ENCODE measurements at places on chromosomes 6 and 20.

DNA sequence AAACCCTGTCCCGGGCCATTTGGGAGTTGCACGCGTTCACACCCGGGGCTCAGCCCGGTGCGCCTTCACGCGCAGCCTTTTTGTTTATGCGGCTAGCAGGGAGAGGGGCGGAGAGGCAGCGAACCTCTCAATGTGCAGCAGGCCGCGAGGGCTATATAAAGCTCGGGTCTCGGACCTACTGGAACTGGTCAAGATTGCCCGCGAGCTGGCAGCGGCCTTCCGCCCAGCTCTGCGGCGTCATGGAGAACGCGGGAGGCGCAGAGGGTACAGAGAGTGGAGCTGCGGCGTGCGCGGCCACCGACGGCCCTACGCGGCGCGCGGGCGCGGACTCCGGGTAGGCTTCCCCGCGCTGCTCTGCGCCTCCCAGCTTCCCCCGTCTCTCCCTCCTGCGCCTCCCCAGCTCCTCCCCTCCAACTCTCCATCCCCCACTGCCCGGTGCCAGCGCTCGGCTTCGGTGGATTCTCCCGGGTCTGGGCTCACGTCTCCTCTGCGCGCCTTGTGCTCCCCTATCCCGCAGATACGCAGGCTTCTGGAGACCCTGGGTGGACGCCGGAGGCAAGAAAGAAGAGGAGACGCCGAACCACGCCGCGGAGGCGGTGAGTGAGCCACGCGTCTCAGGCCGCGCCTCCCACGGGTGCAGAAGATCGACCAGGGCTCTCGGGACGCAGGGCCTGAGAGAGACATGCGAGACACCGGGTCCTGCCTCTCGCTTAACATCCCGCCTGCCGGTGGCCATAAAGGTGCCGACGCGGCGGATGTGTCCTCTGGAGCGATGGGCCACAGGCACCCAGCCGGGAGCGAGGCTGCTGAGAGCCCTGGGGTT lies at the start of gene RIPPLY2:
Gene RIPPLY2 (plus strand): TSS at position 183 of the 823 bp plus-strand sequence. CDS start 57 bp downstream, at position 240.
- peak; percentile 70 for DNase-seq

DNA sequence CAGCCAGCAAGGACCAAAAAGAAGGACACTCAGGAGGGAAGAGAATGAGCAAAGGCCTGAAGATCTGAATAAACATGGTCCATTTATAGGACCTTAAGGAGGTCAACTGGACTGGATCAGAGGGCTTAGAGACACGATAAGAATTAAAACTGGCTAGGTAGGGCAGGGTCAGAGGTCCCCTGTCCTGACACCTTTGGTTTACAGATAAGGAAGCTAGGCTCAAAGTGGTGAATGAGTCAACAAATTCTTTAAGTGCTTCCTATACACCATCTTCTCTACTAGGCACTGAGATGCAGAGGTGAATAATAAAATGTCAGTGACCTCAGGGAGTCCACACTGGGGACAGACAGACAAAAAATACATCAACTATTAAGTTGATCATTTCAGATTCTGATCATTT lies 70.3 kb downstream of the HIVEP2 start:
- DNase-seq, result no peak

DNA sequence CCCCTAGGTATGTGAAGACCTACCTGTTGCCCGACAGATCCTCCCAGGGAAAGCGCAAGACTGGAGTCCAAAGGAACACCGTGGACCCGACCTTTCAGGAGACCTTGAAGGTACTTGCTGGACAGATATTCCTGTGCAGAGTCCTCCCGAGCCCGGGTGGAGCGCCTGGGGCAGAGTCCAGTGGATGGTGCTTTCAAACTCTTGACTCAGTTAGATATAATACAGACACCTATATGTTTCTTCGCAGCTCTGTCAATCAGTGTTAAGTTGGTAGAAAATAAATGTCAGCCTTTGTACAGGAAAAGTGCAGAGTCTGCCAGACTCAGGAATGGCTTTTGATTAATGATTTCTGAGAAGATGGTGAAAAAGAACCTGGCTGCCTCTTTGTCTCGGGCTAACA lies 67.2 kb downstream of the EZR start:
- no peak for DNase-seq

- no peak for DNase-seq
Observed at GRCh38 chr20:15805154-15805553, 768.1 kb downstream of the KIF16B start.

GRCh38 chr6:166841216-166841615 lies 115.1 kb downstream of the RNASET2 start:
- DNase-seq, result no peak

DNA sequence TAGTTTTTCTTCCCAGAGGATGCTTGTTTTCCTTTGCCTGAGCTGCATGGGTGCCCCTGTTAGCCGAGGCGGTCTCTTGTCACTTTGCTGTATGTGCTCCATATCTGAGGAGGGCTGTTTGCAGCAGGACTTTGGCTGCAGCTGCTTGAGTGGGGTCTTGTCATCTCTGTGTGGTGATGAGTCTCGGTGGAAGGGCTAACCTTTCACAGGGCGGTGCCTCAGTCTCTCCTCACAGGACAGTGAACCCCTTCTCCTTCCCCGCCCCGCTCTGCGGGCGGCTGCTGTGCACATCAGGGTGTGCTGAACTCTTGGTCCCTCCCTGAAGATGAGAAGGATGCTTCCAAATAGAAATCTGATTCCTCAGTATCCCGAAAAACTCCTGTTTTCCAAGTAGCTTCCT lies 75.1 kb downstream of the SYNJ2 start:
- DNase-seq, result no peak

DNA sequence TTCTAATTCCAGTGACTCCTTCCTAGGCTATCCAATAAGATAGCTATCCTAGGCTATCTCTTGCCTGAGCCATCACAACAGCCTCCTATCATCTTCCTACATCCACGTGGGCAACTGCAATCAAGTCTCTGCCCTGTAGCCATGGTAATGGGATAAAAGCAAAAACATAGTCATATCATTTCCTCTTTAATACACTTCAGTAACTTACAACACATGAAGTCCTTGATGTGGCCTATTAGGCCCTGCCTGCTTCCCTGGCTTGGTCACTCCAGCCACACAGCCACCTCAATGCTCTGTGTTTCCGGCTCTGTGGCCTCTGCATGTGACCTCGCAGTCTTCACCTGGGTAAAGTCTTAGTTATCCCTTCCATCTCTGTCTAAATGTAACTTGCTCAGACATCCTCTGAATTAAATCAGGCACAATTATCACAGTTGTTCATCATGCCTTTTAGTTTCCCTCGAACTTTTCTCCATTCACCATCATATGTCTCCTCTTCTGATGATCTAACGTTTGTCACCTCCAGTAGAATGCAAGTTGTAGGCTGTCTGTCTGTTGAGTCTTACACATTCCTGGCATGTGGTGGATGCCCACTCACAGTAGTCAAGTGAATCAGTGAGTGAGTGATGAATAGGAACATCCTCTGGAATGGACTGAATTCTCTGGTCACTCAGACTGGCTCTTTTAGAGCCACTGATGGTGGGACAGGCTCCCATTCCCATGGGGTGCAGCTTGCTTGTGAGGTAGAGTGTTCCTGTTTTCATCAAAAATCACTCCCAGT lies 229.4 kb downstream of the TBC1D7 start:
- no peak for DNase-seq

- DNase-seq, result no peak
Observed at GRCh38 chr6:32086661-32087573, 22.2 kb downstream of the TNXB start.

GRCh38 chr6:105669232-105669631 lies 266.4 kb upstream of the PREP start:
- DNase-seq, result no peak

DNA sequence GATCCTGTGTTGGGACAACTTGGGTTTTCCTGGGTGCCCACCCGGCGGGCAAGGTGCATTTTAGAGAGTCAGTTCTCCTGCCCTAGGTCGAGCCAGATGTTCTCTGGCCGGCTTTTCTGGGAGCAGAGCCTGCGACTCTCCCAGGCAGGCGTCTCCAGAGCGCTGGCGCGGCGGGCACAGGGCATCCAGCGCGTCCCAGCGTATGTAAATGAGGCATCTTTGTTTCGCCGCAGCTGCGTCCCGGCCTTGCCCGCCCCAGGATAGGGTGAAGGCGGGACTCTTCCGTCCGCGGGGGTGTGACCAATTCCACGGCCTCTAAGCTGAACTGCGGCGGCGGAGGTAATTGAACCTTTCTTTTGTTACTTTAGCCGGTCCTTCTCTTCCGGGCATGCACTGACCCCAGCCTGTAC lies 9.1 kb downstream of the GRIK2 start:
- DNase-seq, result no peak

- DNase-seq, result peak; percentile 80
Observed at GRCh38 chr20:50635676-50636600, 55.4 kb downstream of the RIPOR3 start.

- DNase-seq, result no peak
Observed at GRCh38 chr20:22974354-22974753, 60.8 kb upstream of the SSTR4 start.

- DNase-seq, result no peak
Observed at GRCh38 chr20:17928633-17929311, 39.8 kb downstream of the SNX5 start.

- DNase-seq, result no peak
Observed at GRCh38 chr6:18215436-18215835, 48.9 kb downstream of the DEK start.

DNA sequence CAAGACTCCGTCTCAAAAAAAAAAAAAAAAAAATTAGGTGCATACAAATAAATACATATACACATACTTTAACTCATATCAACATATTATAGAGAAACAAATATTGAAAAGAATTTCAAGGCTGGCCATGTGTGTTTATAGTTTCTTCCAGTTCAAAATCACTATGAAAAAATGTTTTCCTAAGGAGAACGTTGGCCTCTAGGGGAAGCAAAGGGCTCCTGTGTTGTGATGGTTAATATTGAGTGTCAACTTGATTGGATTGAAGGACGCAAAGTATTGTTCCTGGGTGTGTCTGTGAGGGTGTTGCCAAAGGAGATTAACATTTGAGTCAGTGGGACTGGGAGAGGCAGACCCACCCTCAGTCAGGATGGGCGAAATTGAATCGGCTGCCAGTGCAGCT lies 182.0 kb upstream of the AGPAT4 start:
- DNase-seq, result no peak

DNA sequence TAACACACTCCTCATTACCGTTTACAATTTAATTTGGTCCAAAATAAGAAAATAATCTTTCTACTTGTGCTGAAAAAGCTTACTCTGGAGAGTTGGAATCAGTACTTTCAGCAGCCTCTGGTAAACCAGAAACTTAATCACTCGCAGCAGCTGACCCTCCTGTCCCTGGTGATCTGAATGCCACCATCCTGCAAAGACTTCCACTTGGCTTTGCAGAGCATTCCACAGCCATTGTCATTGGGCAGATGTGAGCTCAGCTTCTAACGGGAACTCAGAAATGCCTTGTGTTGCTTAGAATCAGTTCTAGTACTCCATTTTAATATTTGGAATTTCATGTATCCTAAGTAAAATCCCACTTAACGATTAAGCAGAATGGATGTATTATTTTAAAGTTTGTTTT lies 59.7 kb downstream of the PHACTR1 start:
- no peak for DNase-seq

- DNase-seq, result peak; percentile 91
Observed at GRCh38 chr20:58891086-58891717, 38.7 kb downstream of the GNAS start.

DNA sequence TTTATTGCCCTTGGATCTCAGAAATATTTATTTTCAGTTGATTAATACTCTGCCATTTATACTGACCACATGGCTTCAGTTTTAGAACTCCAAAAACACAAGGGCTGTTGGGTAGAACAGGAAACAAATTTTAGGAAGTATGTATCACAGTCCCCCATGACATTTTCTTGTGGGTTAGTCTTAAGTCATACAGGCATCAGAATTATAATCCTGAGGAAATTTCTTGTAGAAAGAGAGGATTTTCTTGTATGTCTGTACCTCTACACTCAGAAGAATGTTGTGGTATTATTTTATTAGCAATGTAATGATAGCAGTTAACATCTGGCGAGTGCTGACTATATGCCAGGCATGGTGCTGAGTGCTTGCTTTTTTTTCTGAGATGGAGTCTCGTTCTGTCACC lies 302.9 kb downstream of the CLIC5 start:
- no peak for DNase-seq

DNA sequence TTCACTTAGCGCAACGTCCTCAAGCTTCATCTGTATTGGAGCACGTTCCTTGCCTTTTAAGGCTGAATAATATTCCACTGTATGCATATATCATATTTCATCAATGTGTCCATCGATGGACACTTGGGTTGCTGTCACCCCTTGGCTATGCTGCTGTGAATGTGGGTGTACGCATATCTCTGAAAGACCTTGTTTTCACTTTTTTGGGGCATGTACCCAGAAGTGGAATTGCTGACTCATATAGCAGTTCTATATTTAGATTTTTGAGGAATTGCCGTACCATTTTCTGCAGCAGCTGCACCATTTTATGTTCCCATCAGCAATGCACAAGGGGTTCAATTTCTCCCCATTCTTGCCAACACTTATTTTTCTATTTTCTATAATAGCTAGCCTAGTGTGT lies 22.8 kb upstream of the SLC23A2 start:
- DNase-seq, result no peak

- no peak for DNase-seq
Observed at GRCh38 chr6:82397962-82398692, 34.5 kb downstream of the TPBG start.

DNA sequence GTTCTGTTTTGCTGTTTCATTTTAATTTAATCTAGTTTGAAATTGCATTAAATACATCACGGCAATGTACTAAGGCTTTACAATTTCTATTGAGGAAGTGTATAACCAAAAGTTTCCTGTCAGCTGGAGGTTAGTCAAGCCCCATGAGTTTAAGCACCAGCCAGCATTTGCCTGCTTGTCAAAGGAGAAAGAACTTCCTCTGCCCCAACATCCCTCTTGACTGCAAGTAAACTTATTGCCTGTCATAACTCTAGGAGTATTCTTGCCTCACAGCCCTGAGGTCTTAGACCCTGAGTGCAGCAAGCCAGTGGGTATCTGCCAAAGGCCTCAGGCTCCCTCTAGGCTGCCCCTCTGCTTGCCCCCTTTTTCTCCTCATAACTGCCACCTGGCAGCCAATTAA lies 106.7 kb upstream of the INSM1 start:
- DNase-seq, result no peak

GRCh38 chr6:110472739-110473138 lies 3.7 kb downstream of the SLC22A16 start:
- no peak for DNase-seq

- no peak for DNase-seq
Observed at GRCh38 chr20:39269493-39270217, 307.5 kb downstream of the DHX35 start.

Measured in left forelimb (tissue), 1 donor.